NCI-H2029 treated with DMSO at 0.1 percent for 48 hours (cell line): ENCODE measurements at places on chromosomes 13 and 19.
A peak's percentile ranks its signal among the peaks of the same experiment; 100 is the strongest.

GRCh38 chr13:36046672-36047071 lies 84.5 kb downstream of the DCLK1 start:
- no peak for DNase-seq

- DNase-seq: no peak
These were observed 13.9 kb upstream of the DACH1 start for GRCh38 chr13:71880753-71881541.

DNA sequence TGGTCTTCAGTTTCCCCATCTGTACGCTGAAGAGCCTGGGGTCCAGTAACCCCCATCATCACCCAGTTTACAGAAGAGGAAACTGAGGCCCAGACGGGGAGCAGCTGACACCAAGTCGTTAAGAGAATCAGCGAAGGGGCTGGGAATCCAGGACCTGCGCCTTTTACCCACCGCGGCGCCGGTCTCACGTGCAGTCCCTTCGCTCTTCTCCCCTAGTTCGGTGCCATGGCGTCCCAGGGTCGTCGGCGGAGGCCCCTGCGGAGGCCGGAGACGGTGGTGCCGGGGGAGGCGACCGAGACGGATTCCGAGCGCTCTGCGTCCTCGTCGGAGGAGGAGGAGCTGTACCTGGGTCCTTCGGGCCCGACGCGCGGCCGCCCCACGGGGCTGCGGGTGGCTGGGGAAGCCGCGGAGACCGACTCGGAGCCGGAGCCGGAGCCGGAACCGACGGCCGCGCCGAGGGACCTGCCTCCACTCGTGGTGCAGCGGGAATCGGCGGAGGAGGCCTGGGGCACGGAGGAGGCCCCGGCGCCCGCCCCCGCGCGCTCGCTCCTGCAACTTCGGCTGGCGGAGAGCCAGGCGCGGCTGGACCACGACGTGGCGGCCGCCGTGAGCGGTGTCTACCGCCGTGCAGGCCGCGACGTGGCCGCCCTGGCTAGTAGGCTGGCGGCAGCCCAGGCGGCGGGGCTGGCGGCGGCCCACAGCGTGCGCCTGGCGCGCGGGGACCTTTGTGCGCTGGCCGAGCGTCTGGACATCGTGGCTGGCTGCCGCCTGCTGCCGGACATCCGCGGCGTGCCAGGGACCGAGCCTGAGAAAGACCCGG lies 698 bp downstream of the BLOC1S3 start:
- DNase-seq: no peak

DNA sequence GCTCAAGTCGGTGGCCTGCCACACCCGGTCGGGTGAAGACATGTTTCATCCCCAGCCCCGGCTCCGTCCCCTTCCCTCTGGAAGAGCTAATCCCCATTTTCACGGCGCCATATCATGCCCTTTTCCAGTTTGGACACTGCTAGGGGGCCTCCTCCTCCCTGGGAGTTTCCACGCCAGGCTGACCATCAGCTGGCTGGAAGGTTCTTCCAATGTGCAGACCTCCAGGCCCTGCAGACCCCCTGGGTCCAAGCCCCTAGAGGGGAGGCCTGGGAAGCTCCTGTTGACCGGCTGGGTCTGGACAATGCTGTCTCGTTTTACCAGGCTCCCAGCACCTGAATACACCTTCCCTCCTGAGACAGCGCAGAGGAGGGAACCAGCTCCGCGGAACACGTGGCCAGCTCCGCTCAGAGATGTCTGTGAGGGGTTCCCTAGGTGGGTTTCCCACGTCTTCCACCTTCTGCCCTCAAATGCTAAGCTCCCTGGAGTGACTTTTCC lies 44.7 kb upstream of the RANBP3 start:
- no peak for DNase-seq

- no peak for DNase-seq
These were observed 27.6 kb downstream of the MAU2 start for GRCh38 chr19:19348266-19348665.

DNA sequence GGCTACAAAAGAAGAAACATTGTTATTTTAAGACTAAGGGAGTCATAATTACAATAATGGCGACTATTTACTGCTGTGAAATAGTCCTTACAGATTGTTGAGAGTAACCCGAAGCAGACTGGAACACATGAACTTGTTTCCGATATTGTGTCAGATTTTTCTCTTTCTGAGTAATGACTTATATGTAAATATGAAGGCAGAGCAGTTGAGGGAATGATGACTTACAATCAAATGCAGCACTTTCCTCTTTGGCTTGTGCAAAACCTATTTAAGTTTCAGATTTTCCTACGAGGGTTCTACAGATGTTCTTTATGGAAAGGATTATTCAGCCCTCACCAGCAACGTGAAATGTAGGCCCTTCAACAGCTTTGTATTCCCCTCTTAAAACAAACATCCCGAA lies 198.6 kb downstream of the RGCC start:
- no peak for DNase-seq

DNA sequence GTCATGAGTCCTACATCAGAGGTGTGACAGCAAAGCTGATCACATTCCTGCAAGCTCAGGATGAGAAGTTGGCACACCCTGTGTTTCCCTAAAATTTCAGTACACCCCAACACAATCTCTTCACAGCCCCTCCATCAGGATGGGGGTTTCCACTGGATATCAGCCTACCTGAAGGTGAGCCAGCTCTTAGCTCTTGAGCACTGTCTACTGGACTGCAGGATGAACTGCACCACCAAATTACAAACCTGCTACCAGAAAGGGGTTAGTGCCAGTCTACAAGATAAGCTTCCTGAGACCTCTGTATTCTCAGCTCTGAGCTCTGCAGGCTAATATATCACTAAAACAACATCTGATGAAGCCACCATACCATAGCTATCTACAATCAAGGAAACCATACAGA lies 1616.2 kb upstream of the SPRY2 start:
- DNase-seq: no peak

DNA sequence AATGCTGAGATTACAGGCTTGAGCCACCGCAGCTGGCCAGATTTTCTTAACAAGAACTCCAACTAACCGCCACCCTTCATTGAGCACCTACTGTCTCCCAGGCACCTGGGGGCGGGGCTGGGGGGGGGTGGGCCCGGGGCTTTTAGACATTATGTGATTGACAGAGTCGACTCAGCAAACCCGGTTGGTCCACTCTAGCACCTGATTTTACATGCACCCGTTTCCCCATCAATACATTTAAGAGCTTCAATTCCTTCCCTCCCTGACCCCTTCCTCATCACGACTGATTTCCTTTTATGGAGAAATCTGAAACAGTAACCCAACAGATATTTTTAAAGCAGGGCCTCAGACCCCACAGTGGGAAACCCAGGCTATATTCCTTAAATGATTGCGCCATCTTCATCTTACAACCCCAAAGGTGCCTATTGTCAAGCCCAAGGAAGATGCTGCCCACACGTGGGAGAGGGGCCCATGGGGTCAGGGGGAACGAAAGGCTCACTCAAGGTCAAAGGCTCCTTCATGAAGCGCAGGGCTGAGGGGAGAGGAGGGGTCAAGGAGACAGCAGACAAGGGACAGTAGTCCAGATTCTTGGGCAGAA lies 1.8 kb downstream of the INSR start:
- no peak for DNase-seq

DNA sequence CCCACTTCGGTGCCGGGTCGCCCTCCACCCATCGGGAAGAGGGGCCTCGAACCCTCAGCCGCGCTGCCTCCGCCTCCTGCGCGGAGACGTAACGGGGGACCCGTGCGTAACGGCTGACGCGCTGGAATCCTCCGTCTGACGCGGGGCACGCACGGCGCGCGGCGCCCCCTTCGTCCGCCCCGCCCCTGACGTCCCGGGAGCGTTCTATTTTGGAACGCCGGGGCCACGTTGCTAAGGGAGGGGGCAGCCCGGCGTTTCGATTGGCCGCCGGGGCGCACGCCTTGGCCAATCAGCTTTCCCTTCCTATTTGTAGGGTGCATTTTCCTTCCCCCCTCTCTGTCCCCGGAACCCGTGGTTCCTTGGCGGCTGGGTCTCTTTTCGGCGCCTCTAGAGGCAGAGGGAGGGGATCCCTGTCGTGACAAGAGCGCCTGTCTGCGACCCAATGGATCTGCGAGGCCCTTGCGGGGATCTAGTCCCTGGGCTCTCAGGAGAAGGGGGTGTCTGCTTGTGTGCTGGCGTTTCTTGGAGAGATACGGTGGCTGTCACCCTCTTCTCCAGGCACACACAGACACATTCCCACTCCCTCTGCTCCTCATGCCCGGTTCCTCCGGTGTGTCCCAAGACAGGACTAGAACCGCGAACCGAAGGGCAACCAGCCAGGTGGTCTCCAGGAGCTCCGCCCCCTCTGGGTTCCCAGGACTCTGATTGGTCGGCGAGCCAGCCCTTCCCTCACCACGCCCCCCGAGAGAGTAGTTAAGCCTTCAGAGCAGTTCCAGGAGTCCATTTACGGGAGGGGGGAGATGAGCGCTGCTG lies 1.5 kb downstream of the FOSB start:
- DNase-seq: peak; percentile 74
